ENCODE measurements at places on chromosomes 5 and 9.

- DNase-seq = no peak
Observed at GRCh38 chr5:163509291-163509951, 4.0 kb downstream of the MAT2B start.

DNA sequence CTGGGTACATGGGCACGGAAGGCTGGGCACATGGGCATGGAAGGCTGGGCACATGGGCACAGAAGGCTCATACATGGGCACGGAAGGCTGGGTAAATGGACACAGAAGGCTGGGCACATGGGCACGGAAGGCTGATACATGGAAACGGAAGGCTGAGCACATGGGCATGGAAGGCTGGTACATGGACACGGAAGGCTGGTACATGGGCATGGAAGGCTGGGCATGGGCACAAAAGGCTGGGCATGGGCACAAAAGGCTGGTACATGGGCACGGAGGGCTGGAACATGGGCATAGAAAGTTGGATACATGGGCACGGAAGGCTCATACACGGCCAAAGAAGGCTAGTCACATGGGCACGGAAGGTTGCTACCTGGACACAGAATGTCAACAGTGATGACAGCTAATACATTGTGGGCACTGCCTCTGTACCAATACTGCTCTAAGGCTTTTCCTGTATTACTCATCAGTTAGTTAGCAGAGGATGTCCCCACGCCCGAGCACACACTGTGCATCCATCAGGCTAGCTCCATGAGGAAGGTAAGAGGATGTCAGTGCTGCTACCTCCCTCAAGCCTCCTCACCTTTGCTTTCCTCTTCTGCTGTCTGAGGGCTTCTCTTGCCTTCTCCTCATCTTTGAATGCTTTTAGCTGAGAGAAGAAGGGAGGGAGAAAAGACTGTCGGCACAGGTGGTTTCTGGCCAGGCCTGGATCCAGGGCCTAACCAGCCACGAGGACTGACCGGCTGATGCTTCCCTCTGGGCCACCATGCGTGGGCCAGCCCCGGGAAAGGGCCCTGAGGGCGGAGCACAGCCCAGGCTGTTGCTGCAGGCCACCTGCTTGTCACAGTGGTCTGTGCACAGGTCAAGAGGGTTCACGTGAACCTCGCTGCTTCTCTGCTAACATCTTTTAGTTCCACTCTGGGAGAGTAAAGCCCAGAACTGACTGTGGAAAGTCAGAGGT, 14.3 kb downstream of the GPX3 start:
- DNase-seq = no peak

DNA sequence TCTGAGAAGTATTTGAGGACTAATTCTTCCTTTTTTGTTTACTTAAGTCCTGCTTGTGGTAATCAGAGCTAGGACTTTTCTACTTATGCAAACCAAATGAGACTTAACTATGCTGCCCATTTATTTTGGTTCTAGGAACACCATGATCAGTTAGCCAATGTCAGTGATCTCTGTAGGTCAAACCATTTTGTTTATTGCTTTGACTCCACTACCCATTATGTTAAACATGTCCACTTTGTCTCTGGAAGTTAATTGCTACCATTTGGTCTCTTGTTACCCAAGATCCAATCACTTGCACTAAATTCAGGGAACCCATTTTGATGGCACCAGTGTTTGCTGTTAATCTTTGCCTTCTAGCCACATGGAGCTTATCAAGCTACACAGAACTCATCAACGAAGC, 161.9 kb downstream of the CCDC171 start:
- DNase-seq = no peak

DNA sequence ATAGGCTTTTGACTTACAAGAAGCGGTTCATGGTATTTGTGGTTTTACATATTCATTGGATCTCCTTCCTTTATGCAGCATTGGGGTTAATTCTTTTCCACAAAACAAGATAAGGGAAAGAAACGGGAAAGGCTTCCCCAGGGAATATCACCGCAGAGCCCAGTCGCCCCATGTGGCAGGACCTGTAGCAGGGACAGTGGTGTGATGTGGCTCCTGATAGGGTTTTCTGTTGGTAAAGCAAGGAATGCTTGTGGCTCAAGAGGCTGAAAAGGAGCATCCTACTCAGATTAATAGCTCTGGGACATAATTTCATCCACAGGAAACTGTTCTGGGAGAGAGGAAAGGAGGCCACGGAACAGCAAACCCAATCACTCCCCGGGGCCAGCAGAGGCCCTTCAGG, 699.9 kb downstream of the MTRR start:
- DNase-seq = no peak

DNA sequence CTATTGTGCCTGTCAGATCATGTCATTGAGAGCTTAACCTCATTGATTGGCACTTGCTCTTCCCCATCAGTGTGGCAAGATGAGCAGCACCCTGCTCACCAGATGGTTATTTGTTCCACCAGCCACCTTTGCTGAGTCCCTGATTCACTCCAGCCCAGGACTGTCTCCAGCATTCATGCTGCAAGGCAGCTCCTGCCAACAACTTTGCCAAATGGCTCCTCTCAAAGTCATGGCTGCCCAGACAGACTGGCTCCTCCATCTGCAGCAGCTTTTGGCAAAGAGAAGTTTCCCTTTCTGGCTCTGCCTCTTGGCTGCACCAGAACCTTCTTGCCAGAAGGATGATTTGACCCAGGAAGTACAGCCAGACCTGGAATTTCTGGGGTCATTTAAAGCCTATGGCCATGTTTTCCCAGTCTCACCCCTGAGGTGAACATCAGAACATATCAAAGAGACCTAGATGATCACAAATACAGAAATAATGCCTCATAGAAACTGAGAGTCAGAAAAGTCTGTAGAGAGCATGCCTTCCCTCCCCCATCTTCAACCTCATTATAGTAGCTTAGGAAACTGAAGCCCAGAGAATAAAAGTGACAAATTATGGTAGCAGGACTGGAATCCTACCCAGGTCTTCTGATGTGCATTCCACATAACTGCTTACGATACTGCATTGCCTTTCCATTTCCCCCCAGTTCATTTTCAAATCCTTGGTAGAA, 10.4 kb downstream of the PPP2R2B start:
- no peak for DNase-seq

DNA sequence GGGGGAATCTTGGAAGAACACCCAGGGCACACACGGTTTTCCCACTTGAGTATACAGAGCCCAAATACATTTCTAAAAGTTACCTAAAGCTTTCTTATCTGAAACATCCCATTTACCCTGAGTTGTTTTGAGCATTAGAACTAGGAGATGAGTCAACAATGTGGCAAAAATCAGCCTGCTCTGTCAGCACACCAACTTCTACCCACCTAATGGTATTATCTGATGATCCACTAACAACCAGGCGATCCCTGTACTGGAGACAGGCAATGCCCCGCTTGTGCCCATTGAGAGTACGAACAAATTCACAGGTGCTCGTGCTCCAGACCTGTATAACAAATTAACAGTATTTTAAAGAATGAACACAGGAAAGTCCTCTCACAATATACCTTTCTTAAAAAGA, 87.0 kb downstream of the SMIM23 start:
- DNase-seq = no peak

DNA sequence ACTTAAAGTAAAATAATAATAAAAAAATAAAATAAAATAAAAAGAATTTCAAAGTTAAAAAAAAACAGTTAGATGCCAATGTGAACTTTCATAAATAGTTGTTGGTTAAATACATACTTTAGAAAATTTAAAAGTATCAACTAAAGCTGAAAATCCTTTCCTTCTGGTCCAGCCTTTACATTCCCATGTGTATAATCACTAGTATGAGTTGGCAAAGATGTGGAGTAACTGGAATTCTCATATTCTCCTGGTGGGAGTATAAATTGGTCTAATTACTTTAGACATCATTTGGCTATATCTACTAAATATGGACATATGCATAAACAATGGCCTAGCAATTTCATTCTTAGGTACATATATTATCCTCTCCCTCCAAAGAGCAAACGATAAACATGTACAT, 619.9 kb downstream of the PTPRD start:
- DNase-seq = no peak

DNA sequence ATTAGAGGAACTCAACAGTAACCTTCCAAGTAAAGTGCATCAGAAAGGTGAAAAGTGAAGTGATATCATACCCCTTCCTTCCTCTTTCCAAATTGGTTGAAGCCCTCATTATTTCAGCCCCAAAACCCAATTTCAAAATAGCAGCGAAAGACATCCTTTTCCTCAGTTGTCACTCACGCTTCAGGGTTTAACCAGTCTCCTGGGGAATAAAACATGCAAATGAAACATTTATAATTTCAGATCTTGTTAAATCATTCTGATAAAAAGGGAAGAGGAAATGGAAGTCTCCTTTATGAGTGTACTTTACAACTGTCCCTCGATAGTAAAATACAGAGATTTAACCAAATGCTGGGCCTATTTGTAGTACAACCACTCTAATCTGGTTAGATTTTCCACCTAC, 22.5 kb downstream of the TRPM6 start:
- DNase-seq = no peak

GRCh38 chr5:113682497-113683136, 169.1 kb downstream of the YTHDC2 start:
- DNase-seq = no peak

GRCh38 chr9:124553738-124554137, 46.5 kb upstream of the NR5A1 start:
- no peak for DNase-seq

DNA sequence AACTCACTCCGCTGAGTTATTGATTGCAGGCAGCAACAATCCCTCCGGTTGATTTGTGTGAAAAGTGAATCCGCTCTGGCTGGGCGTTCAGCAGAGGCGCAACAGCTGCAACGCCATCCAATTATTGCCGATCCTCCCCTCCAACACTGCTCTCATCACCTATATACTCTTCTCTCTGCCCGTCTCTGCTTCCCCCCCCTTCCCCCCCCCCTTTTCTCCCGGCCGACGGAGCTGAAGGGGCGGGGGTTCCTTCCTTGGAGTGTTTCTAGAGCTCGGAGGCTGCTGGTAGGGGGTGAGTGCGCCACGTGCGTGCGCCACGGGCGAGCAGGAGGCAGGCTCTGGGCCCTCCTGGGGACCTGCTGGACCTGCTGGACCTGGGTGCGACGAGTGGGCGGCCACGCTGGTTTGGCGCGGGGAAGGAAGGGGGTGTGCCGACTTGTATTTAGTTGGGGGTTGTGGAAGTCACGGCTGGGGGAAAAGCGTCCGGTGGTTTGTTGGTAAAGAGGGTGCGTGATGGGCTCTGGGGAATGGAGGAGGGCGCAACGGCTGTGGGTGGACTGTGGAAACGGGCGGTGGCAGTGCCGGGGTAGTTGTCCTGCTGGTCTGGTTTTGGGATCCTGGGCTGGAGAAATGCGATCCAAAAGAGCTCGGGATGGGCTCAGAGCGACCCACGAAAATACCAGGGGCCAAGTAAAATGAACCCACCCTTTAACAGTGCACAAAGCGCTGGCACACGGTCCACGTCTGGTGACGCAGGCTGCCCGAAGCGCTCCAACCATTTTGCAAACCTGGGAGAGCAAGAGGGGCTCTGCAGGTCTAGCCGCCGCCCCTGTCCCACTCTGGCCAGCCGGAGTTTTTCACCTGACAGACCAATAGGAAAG, 6.4 kb upstream of the MEF2C start:
- peak; percentile 79 for DNase-seq

- DNase-seq = no peak
Observed at GRCh38 chr5:172910828-172911627, 48.2 kb upstream of the RPL26L1 start.

GRCh38 chr5:15440434-15440833, 59.5 kb upstream of the FBXL7 start:
- DNase-seq = no peak

DNA sequence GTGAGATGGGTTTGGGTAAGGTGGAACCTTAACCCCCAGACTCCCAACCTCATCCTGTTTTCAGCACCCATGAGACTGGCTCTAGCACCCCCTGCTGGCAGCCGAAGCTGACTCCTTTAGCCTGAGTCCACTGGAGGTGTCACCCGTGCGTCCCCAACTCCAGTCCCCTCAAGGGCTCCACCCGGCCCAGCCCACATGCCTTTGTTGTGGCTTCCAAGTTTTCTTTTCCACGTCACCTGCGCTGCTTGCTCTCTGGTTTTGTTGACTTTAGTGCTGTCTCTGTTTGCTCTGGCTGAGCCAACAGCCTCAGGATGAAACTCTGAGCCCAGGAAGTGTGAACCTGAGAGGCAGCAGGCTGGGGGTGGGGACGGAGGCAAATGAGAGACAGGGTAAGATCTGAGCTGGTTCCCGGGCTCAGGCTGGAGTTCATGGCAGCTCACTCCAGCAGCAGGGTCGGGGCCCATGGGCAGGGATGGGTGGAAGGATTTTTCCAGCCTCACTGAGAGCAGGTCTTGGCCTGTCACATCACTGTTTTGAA, 13.2 kb upstream of the AQP7 start:
- DNase-seq = no peak

GRCh38 chr5:65978251-65978650, 51.9 kb downstream of the ERBIN start:
- no peak for DNase-seq

DNA sequence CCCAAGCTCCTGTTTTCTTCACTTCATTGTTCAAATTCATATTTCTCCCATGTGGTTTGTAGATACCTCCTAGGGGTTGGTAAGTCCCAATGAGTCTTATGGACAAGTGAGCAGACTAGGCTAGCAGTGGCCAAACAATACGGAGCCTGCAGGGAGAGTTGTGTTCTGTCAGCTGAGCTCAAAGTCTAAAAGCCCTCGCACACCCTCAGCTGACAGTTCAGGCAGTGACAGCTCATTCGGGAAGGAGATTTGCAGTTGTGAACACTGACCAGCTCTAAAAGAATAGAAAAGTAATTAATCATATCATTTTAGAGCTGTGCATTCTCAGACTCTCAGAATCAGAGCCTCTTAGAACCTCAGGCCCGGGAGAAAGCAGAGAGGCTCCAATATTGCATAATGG, 95.1 kb downstream of the SH3TC2 start:
- no peak for DNase-seq
